Activated naive CD8-positive, alpha-beta T cell treated with anti-CD3 and anti-CD28 coated beads, Interleukin-2, amount 10 ng/mL, durations not matched to agents 7 days and 5 days (primary cell): ENCODE measurements at places on chromosomes 2 and 18. TPM values are rescaled to one million over a fixed set of nuclear protein-coding genes. Genes with fewer than 3 reads are reported as not detected.

Gene TSPYL6
- not detected for total RNA-seq

Gene CGREF1
- total RNA-seq = 1.6 TPM

GRCh38 chr18:37435150-37435867 is 130.3 kb downstream of the CELF4 start:
- DNase-seq = no peak

GRCh38 chr18:60122339-60122738 is 222.5 kb downstream of the PMAIP1 start:
- no peak for DNase-seq

GRCh38 chr2:217279140-217279539 is 419.3 kb upstream of the TNP1 start:
- no peak for DNase-seq

DNA sequence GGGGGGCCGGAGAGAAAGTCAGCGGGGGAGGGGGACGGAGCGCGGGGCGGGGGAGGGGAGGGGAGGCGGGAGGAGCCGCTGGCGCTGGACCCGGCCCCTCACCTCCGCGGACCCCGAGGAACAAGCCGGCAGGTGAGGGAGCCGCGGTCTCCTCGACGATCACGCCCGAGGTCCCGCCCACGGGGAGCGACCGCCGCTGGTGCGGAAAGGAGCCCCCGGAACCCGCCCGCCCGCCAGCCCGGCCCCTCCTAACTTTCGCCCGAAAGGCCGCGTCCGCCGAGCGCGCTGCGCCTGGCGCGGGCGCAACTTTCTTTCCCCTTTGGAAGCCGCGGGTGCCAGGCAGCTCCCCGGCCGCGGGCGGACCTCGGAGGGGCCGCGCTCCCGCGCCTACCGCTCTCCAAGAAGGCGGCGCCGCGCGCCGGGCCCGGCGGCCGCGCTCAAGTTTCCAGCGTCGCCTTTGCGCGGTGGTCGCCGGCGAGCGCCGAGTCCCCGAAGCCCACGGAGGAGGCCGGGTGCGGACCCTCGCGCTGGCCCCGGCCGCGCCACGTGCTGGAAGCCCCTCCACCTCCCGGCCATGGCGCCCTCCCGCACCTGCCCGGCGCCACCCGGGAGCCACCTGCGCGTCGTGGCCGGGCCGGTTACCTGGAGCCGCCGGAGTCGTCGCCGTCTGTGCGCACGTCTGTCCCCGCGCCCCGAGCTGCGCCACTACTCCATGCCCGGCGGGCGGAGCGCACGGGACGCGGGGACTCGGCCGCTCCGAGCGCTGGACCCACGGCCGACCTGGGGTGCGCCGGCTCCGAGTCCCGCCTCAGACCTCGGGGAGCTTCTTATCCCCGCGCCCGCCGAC is at the start of gene ALKAL2:
Gene ALKAL2 (minus strand): TSS at position 181 of the 847 bp plus-strand sequence. CDS start 256 bp downstream, outside the sequence.
- peak; percentile 39 for DNase-seq

GRCh38 chr2:240513549-240514287 is 44.1 kb downstream of the ANKMY1 start:
- DNase-seq = peak; percentile 85

DNA sequence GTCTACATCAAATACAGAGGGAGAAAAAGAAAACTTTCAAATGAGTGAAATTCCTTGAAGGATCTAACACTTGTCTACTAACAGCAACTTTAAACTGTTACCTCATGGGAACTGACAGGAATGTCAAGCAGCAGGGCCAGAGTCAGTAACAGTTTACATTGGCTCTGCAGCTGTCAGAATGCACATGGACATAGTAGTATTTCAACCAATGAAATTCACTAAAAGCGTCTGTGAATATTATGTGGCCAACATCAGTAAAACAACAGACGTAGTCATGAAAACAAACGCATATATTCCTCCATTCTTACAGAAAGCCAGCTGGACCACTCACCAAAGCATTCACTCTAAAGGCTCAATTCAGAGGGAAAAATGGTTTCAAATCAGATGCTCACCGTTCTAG is 79.3 kb upstream of the RNU4ATAC start:
- DNase-seq = no peak

DNA sequence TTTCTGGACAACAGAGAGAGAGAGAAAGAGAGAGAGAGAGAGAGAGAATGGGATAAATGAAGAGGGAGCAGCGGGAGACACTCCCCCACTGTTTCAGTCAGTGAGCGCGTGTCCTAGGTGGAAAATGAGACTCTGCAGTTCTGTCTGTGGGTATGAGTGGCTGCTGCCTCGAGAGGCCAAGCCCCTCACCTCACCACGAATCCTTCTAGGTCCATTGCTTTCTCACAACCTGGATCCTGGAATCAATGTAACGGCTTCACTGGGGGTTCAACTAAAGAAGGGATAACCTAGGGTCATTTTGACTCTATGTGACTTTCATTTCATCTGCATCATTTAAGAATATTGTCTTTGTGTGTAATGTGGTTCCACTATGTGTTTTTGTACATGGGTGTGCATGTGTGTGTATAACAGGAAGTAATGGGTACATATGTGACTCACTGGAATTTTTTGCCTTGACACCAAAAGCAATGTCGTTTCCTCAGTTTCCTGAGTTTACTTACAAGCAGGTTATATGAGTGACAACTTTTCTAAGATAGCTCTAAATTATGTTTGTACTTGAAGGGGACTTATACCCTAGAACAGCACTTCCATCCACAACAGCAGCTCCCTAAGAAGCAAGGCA is 221.4 kb upstream of the TRIB2 start:
- DNase-seq = no peak

GRCh38 chr18:55083461-55083860 is 124.2 kb upstream of the CCDC68 start:
- no peak for DNase-seq

- DNase-seq = no peak
Measured at GRCh38 chr2:235908826-235909225, 259.4 kb downstream of the GBX2 start.

- DNase-seq = no peak
Measured at GRCh38 chr2:36965206-36965605, 1.1 kb downstream of the STRN start.
